ENCODE measurements at places on chromosomes 5 and 9.

GRCh38 chr5:172293054-172293744, 9.6 kb upstream of the UBTD2 start:
- DNase-seq, result peak; percentile 13

GRCh38 chr5:97644206-97644605, 461.2 kb upstream of the RIOK2 start:
- DNase-seq, result no peak

DNA sequence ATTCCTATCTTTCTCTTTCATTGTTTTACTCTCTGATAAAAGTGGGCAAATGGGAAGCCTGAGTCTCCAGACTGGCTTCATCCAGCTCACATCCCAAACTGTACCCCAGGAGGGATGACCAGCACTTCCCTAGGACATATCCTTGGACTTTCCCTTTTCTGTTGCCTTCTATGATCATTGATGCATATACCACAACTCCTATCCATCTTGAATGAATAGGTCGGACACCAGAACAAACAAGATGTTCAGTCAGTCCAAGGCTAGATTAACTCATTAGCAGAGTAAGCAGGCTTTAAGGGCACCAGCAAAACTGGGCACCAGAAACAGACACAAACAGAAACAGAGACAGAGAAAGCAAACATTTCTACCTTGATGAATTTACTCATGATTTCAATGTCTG, 159.1 kb upstream of the RGMB start:
- DNase-seq, result no peak

DNA sequence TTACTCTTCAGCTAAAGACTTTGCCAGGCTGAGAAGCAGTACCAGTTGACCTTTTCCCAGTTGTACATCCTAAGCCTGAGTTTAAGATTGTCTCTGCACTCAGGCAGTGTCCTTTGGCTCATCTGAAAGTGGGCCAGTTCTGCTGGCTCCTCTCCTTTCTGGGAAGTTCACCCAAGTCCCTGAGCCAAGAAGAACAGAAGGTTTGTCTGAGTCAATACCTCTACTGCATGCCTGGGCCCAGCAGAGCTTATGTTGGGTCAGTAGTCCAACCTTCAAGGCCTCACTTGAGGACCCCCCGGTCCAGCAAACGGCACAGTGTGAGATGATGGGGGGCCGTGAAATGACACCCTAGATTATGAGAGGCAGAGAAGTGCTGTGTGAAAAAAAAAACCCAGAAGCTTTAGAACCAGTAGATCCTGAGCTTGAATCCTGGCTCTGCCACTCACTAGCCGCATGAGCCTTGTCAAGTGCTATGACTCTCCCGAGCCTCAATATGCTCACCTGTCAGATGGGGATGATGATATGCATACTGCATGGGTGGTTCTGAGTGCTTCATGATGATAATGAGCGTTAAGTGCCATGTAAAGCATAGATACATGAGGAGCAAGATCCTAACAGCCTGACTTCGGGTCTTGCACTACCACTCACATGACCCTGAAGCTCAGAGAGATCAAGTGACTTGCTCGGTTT, 156.0 kb downstream of the MACROH2A1 start:
- DNase-seq, result no peak

DNA sequence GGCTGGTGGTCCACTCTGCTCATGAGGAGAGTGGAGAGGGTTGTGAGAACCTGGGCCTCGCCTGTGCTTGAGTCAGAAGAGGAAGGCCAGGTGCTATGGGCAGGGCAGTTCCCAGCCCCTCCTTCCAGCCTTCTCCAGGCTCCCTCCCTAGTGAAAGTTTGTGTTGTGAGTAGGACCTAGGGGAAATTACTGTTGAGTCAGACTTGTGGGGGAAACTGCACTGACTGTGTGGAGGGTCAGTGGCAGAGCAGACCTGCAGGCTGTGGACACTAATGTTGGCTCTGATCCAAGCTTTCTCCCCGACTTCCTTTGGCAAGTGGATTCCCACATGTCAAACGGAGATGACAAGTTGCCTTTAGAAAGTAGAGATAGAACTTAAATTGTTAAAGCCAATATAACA, 102.6 kb downstream of the ARHGAP26 start:
- DNase-seq, result no peak

GRCh38 chr5:145921211-145921610, 15.2 kb upstream of the SH3RF2 start:
- no peak for DNase-seq

- DNase-seq, result no peak
Observed at GRCh38 chr9:137341227-137341626, 39.2 kb upstream of the NRARP start.

DNA sequence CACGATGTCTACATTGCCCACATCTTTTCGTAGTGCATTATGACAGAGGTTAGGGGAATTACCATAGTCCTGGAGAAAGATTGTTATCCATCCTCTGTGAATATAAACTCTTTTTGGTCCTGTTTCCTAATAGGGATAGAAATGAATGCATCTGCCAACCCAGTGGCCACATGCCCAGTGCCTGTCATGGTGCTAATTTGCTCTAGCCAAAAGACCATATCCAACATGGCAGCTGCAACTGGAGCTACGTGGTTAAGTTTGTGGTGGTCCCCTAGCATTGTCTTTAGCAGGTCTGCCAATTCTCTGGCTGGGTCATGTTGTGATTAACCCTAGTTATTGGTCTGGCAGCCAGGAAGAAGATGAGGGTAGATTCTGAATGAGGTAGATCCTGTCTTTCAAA, 87.5 kb downstream of the FGF18 start:
- DNase-seq, result no peak

GRCh38 chr5:150511578-150512367, 3.8 kb downstream of the NDST1 start:
- DNase-seq, result no peak

- no peak for DNase-seq
Observed at GRCh38 chr9:124940521-124940893, 376 bp downstream of the GOLGA1 start.

- DNase-seq, result peak; percentile 88
Observed at GRCh38 chr5:141560725-141561483, 57.9 kb downstream of the DIAPH1 start.

- DNase-seq, result no peak
Observed at GRCh38 chr9:136011703-136012496, 50.7 kb upstream of the UBAC1 start.

DNA sequence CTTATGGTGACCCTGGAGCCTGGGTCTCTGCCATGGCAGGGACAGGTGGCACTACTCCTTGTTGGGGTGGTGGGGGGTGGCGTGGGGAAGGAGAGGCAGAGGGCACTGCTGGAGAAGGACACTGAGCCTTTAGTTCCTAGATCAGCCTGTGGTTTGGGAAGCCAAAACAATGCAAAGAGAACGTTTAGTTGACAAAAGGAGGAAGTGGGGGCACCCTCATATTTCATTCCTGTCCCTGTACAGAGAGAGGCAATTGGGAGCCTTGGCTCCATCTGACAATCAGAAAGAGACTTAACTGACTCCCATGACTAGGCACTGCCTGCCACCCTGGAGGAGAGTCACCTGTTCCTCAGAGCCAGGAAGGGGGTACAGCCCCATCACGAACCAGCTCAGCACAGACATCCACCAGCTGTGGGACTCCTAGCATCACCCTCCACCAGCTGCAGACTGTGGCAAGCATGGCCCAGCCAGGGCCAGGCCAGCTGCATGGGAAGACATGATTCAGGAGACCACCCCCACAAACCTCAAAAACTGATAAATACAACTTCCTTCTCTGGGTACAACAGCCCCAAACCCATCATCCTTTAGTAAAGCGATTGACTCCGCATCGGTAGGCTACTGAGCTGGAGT, 257.5 kb downstream of the HSPA4 start:
- DNase-seq, result no peak

GRCh38 chr9:21556581-21557427, 74.7 kb upstream of the IFNE start:
- no peak for DNase-seq

GRCh38 chr9:101738566-101739183, at the start of gene GRIN3A:
Gene GRIN3A (minus strand): TSS chr9:101738647. CDS start chr9:101737979, 668 bp downstream.
- no peak for DNase-seq

DNA sequence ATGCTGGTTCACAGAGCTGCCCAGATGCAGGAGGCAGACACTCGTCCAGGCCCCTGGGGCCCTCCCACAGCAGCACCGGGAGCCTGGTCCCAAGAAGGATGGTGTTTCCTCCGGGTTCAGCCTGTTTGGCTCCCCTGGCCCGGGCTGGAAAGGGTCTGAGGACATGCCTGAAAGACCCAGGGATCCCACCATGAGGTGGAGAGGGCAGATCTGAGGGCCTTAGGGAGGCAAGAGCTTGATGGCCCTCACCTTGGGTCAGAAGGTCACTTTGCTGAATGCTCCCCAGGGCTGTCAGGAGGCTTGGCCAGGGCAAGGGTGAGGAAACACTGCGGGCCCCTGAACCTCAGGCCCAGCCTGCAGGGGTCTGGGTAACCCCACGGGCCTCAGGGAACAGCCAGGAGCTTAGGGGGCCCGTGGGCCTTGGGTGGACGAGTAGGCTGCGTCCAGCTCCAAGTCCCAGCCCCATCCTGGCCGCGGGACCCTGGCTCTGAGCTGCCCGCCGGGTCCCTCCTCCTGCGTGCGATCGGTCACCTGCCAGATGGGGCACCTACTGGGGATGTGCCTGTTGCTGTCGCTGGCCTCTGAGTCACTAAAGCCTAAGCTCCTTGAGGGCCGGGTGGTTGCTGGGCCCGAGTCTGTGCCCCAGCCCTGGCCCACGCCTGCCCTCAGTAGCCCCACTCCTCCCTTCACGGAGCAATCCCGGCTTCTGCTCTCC, 106.2 kb downstream of the ZNF354C start:
- DNase-seq, result no peak

GRCh38 chr5:122507581-122507980, 195.5 kb downstream of the SNCAIP start:
- DNase-seq, result no peak

DNA sequence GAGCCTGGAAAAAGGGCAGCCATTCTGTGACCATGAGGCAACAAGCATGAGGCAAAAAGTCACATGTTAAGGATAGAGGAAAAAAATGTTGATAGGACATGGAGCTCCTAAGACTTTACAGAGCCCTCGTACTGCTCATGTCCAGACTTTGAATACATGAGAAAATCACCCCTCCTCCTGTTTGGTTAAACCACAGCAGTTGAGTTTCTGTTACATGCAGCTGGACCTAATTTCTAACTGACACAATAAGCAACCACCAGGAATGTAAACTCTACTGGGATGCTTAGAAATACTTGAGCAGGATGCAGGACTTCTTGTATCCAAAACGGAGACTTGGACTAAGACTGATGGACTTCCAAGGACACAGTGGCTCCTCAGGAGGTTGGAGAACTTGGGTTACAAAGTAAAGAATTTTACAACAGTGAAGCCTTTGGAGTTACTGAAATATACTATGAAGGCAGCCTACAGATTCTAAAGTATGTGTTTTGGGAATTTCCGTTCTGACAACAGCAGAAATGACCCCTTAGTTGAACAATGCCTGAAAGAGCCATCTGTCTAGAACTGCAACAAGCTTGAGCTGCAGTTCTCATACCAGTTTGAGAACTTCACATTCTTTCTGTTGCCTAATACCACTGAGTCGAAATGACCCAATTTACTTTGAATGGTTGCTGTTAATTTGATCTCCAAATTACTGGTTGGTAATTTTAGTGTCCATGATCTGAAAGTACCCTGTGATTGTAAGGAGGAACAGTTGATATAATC, 268.9 kb downstream of the PIK3R1 start:
- no peak for DNase-seq

DNA sequence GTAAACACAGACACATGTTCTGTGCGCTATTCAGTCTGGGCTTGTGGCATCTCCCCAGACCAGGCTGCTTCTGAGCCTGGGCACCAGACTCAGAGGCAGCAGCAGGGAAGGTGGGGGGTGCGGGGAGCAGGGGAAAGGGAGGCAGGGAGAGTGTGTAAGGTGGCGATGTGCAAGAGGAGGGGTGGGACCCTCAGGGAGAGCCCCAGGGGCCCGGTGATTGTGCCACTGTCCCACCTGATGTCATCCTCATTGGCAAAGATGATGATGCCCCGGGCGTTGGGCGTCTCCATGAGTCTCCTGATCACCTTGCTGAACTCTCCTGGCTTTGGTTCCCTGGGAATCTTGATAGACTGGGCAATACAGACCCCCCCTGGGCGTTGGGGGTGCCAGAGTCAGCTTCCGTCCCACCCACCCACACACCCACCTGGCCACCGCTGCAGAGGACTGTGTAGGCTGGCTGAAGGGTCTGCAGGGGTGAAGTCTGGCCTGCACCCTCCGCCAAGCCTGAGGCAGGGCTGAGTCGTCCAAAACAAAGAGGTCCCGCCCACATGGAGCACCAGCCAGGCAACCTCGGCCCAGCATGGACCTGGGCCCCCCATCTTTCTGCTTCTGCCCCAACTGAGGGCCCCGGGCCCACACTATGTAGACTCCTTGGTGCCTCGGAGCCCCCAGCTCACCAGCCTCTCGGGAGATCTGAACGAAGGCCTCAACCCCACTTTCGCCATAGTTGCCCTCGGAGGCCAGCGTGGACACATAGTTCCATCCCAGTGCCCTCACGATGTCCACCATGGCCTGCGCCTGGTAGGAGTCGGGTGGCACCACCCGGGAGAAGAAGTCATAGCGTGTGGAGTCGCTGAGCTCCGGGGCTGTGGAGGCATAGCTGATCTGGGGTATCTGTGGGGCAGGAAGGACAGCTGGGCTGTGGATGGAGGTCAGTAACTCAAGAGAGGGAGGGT, 3.7 kb downstream of the GRM6 start:
- no peak for DNase-seq

- no peak for DNase-seq
Observed at GRCh38 chr9:70494221-70494620, 79.8 kb upstream of the KLF9 start.

GRCh38 chr9:135359764-135360163, 119.8 kb upstream of the PPP1R26 start:
- DNase-seq, result no peak

DNA sequence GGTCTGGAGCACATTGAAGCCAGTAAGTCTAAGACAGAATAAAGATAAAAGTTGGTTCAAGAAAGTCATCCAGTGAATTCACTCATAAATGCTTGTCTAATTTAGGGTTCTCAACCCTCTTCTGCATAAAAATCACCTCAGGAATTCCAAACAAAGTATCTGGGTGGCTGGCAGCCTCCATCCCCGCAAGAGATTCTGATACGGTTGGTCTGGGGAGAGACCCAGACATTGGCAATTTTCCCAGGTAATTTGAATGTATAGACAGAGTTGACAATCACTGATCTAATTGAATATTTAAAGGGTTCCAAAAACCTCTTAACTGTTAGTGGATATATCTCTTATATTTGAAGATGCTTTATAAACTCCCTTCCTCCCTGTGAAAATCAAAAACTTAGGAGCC, 14.9 kb downstream of the ADAMTSL1 start:
- DNase-seq, result no peak

- DNase-seq, result no peak
Observed at GRCh38 chr9:86795047-86795442, 152.3 kb downstream of the GAS1 start.
